ENCODE measurements at places on chromosomes 11 and 22.

- no peak for DNase-seq
Observed at GRCh38 chr22:17198170-17199002, 20.8 kb downstream of the ADA2 start.

GRCh38 chr11:61102667-61103571 lies 630 bp downstream of the CD5 start:
- no peak for DNase-seq

GRCh38 chr22:43292630-43293018 lies 50.5 kb downstream of the SCUBE1 start:
- DNase-seq: no peak

GRCh38 chr11:67615728-67616430 lies 9.1 kb downstream of the NDUFV1 start:
- DNase-seq: no peak

GRCh38 chr11:62433904-62434276 lies 15.1 kb downstream of the SCGB1A1 start:
- no peak for DNase-seq

- DNase-seq: no peak
Observed at GRCh38 chr11:14248580-14248981, 110.4 kb downstream of the RRAS2 start.

GRCh38 chr11:35658020-35658948 lies 4.3 kb upstream of the TRIM44 start:
- no peak for DNase-seq

GRCh38 chr11:110199184-110199981 lies 97.0 kb downstream of the RDX start:
- no peak for DNase-seq

- no peak for DNase-seq
Observed at GRCh38 chr11:96706761-96707160, 316.9 kb downstream of the JRKL start.

DNA sequence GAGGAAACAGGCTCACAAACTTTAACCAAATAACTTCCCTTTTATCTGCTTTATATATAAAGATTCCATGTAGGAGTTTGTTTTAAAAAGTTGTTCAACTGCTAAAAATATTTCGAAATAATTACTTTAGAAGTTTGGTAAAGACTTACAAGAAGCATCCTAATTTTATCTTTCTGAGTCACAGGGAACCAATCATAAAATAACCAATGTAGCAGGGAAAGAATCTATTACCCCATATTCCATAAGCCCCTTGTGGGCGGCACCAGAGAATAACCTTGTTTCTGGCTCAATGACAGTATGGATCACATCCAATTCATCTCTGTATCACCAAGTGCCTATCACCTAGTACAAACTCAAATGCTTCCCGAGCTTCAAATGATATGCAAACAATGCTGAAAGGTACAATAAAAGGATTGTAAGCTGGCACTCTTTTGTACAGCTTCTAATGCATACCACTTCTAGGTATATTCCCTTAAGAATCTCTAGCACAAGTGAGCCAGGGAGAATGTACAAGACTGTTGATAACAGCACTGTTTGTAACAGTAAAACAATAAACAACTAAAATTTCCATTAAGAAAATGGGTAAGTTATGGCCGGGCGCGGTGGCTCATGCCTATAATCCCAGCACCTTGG lies 158.4 kb downstream of the ATG16L2 start:
- no peak for DNase-seq

DNA sequence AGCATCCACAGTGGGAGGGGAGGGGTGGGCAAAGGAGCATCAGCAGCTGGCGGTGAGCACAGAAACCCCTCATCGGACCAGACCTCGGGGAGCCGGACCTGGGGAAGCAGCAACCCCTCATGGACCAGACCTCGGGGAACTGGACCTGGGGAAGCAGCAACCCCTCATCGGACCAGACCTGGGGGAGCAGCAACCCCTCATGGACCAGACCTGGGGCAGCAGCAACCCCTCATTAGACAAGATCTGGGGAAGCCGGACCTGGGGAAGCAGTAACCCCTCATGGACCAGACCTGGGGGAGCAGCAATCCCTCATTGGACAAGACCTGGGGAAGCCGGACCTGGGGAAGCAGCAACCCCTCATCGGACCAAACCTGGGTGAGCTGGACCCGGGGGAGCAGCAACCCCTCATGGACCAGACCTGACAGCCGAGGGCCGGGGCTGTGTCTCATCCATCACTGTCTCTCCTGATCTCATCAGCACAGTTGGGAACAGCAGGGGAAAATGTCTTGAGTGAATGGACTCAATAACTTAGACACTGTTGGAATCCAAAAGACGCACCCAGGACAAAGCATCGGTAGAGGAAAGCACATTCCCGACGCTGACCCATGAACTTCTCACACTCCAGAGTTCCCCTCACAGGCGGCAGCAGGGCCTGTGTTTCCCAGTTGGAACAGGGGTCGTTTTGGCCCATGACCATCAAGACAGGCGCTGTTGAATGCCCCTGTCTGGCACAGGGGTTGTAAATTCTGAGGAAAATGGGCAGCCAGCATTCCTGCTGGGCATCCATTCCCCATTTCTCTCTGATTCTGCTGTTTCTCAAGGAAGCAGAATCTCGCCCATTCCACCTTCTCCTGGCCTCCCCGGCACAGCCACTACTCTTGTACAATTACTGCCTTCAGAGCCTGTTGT lies 1494.6 kb downstream of the TBC1D22A start:
- no peak for DNase-seq

- DNase-seq: no peak
Observed at GRCh38 chr11:116057000-116057399, 552.8 kb upstream of the CADM1 start.

GRCh38 chr11:60376601-60377000 lies 1.7 kb upstream of the MS4A7 start:
- DNase-seq: no peak

DNA sequence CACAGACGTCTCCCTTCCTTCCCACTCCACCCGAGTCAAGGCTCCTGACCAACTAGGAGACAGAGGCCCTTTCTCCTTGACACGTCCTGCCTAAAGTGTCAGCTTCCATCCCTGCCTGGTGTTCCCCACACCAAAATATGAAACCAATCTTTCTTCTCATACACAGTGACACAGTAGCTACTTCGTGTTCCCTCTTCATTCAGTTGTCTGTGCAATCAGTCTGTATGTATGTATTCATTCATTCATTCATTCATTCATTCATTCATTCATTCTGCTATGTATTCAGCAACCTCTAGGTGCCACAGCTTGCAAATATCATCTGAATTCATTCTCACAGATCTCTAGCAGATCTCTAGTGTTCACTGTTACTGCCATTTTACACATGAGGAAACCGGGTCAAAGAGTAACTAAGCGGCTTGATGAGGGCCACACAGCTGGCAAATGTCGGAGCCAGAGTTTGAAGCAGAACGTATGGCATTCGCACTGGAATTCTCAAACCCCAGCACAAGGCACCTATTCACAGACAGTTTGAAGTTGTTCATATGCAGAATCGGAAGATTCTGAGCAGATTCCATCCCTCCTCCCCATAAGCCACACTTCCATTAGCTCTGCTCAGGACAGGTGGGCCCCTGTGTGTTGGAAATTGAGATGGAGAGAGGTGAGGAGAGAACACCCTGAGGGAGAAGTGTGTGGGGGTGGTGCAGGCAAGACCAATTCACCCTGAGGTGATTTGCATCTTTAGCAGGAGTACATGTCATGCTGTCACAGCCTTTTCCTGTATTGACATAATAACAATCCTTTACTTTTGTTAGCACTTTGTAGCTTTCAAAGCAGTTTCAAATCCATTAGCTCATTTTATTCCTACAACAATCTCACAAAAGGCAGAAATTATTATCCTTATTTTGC lies 275.7 kb downstream of the ST3GAL4 start:
- DNase-seq: no peak

GRCh38 chr11:126951465-126951864 lies 49.1 kb downstream of the KIRREL3 start:
- no peak for DNase-seq

DNA sequence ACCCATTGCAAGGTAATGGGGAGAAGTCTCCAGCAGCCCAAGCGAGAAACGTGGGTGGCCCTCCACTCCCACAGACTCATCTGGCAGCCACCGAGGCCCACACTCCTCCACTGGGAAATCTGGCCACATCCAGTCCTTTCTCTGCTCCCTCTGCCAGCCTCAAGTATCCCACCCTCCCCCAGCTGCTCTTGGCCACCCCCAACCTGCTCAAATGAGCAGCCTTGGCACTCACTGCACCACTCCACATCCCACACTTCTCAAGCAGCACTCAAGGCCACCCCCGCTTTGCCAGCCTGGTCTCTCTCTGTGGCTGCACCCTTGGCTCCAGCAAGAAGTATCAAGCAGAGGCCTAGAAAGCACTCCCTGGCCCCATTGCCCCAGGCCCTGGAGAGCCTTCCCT lies 28.2 kb downstream of the SLC22A12 start:
- DNase-seq: no peak

- no peak for DNase-seq
Observed at GRCh38 chr11:40323241-40323640, 1136.2 kb downstream of the LRRC4C start.

GRCh38 chr11:22491555-22492225 lies 133.9 kb downstream of the FANCF start:
- no peak for DNase-seq

DNA sequence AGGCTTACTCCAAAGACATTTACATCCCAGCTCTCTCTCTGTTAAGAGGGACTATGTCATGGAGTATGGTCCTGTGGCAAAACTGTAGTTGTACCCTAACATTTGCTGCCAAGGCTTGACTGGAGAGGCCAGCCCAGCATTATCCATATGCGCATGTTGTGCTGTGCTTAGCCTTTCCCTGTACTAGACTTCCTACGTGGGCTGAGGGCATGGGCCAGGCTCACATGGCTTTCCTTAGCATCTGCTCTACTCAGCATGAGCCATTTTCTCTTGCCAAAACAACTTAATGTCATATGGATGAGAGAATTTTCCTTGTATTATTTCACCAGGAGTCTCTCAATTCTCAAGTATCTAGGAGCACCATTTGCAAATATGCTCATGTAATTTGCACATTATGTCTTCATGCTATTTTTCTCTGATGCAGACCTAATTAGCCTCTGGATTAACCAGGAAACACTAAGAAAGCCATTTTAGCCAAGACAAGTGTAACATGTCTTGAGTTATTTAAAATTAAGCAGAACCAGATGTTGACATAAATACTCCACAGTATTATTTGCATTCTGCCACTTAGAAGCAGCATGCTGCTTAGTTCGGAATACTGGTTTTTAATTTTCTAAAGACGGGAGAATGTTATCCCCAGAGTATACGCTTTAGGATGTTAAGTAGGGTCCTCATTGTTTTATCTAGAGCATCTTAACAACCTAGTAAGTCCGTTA lies 71.7 kb upstream of the FAR1 start:
- no peak for DNase-seq

DNA sequence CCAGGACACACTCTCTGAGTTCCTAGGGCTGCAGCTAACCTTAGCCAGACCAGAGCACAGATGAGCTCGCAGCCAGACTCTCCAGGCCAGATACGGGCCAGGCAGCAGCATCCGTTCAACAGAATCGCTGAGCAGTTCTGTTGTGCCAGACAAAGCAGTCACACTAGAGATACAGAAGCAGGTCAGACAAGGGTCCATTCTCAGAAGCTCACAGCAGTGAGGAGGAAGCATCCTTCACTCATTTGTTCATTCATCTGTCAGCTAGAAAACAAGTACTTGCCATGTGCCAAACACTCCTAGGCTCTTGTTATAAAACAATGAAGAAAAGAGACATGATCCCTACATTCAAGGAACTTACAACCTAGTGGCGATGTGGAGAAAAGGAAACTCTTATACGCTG lies 2.6 kb downstream of the LMO2 start:
- no peak for DNase-seq

- DNase-seq: no peak
Observed at GRCh38 chr11:132937016-132937415, 595.3 kb downstream of the OPCML start.

- DNase-seq: no peak
Observed at GRCh38 chr11:85835263-85835662, 19.9 kb upstream of the CCDC83 start.

- no peak for DNase-seq
Observed at GRCh38 chr11:12975195-12975594, 33.9 kb upstream of the RASSF10 start.

DNA sequence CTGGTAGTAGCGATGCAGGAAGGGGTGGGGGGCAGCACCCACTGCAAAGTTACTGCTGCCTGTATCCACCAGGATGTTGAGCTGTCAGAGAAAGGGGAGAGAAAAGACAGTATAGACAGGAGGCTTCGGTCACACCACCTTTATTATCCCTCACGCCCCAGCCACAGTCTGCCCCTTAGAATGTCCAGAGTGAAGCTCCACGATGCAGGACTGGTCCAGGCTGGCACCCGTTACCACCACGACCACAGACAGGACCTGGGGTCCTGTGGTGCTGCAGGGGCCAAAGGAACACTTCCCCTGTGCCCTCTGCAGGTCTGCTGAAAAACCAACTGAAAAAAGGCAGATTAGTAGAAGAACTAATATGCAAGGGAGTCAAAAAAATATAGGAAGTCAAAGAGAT lies 5.7 kb downstream of the BACE1-AS start:
- no peak for DNase-seq

- no peak for DNase-seq
Observed at GRCh38 chr11:111019871-111020670, 225.5 kb upstream of the POU2AF2 start.

DNA sequence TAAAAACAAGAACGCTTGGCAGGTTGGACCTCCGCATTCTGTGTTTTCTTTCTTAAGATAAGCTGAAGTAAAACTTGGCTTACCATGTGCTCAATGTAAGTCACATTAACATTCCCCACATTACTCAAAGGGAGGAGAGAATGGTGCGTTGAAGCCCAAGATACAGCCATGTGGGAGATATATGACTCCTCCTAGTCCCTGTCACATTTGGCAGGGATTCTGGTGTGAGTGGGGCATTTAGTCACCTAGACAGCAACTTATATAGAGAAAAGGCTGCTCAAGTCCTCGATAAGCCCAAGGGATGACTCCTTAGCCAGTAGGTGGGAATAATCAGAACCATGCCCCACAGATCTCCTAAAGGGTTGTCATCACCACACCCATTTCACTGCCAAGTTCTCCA lies 4.6 kb downstream of the PRSS23 start:
- DNase-seq: no peak

- DNase-seq: no peak
Observed at GRCh38 chr11:2166091-2166851, 5.3 kb upstream of the INS start.

GRCh38 chr11:112760396-112761059 lies 200.7 kb upstream of the NCAM1 start:
- DNase-seq: no peak

- DNase-seq: no peak
Observed at GRCh38 chr11:45936511-45937054, 14.1 kb downstream of the LARGE2 start.

DNA sequence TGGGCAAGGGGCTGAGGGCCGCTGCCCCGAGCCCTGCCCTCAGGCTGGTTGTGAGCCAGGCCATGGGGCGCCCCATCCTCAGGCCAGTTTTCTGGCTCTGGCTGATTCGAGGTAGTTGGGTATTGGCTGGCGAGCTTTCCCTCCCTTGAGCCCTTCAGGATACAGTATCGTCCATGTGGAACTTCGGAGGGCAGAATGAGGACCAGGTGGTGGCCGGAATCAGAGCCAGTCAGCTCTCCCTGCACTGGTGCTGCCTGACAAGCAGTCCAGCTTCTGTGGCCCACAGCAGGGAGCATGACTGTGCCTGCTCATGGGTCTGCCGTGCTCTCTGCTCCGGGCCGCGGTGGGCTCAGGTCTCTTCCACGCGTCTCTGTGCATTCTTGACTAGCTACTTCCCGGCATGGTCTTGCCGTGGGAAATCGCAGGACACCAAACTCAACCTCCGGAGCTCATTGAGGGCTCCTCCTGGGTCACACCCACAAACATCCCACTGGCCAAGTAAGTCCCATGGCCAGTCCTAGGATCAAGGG lies 1289.3 kb downstream of the BRD1 start:
- DNase-seq: no peak

GRCh38 chr11:2096011-2096918 lies 42.9 kb downstream of the IGF2 start:
- DNase-seq: no peak

Measured in forelimb muscle (tissue), 1 donor.